Ureter (tissue), 1 donor: ENCODE measurements at places on chromosomes 7 and 10. TPM values are rescaled to one million over a fixed set of nuclear protein-coding genes. Genes with fewer than 3 reads are reported as not detected.

Gene SFRP4
- 1.9 TPM for total RNA-seq

- DNase-seq = no peak
Observed at GRCh38 chr7:107678110-107678753, 17.6 kb downstream of the SLC26A4 start.

- no peak for DNase-seq
Observed at GRCh38 chr10:15695852-15696251, 23.9 kb downstream of the ITGA8 start.

Gene INSYN2A
- total RNA-seq = 0.31 TPM

DNA sequence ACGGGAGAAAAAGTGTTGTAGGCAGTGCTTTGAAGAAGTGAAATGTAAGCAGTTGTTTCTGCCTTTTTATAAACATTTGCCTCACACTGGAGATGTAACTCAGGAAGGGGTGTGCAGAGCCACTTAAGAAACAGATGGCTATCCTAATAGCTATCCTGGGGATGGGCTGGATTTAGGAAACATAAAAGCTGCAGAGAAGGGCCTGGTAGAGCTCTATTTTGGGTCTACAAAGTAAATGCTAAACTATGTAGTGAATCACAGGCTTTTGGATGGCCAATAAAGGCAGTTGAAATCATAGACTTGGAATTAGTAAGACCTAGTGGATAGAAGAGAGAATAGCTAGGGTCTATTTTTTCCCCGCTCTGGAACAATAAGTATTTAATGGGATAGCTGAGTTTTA, 79.9 kb upstream of the AGR3 start:
- DNase-seq = no peak

GRCh38 chr7:154854836-154855235, 148.1 kb downstream of the PAXIP1 start:
- DNase-seq = no peak

Gene NANOS1
- total RNA-seq = 0.52 TPM

DNA sequence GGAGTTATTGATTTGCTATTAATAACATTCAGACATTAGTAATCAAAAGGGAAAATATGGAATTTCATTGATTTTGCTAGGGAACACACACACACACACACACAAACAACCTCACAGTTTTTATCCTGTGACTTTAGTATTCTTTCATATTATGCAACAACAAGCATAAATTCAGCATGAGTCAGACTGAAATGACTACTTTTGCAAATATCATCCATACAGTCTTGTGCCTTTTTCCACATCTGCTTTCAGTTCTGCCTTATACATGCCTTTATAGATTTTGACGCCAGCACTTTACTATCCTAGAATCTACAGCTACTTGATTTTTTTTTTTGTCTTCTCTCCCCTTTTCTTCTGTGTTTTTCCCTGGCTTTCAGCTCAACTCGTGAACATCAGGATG, 975.8 kb upstream of the LRRTM3 start:
- no peak for DNase-seq

Gene LHPP
- 37.9 TPM for total RNA-seq

DNA sequence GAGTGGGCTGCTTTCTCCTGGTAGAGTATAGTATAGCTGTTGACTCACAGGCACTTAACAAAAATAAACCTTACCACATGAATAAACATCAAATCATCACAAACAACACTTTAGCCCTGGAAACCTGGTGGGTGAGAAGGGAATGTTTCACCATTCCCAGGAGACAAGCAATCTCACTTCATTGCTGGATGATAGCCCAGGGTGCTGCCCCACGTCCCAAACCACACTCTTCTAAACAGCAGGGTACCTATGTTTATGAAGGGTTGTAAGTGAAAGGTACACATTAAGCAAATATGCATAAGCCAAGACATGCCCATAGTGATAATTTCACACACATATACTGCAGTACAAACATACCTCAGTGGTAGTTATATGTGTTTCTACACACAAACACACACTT, 276.2 kb downstream of the FGFR2 start:
- no peak for DNase-seq

GRCh38 chr10:29141761-29142160, 147.1 kb upstream of the LYZL1 start:
- no peak for DNase-seq

DNA sequence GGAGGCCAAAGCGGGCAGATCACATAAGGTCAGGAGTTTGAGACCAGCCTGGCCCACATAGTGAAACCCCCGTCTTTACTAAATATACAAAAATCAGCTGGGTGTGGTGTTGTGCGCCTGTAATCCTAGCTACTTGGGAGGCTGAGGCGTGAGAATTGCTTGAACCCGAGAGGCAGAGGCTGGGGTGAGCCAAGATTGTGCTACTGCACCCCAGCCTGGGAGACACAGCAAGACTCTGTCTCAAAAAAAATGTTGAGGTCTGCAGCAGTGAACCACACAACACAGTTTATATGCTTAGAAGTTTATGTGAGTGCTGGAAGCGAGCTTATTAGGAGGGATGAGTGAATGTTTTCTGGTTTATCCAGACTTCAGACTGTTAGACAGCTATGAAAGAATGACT, 10.4 kb downstream of the LHPP start:
- DNase-seq = no peak

GRCh38 chr7:41738336-41738735, 35.4 kb upstream of the INHBA start:
- no peak for DNase-seq

DNA sequence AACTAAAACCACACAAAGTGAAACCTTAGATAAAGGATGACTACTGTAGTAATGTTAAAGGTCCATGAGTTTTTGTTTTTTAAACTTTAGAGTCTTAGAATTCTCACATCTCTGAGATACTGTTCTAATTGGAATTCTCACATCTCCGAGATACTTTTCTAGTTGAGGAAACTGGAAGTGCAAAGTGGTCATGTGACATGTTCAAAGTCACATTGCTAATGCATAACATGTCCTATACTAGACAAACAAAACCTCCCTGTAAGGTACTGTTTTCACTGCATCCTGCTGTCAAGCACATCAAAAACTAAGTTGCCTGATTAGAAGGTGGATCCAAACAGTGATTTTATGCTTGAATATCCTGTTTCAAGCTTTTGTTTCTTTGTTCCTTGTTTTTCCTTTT, 13.9 kb downstream of the TAX1BP1 start:
- no peak for DNase-seq

Gene DRGX
- total RNA-seq = not detected

DNA sequence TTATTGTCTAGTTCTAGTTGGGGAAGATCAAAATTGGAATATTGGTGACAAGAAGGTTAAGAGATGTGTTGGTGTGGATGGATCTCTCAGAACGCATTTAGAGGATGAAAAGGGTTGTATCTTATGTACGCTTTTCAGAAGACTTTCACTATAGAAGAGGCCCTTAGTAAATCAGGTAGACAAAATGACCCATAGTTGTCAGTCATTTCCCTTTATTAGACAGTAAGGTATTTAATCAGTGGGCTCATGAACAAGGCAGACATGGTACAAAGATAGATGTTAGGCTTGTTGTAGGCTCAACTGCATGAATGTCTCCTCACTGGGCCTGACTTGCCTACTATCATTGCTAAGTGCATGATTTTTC, 359.2 kb downstream of the PHF14 start:
- no peak for DNase-seq

GRCh38 chr7:21300692-21301091, 127.2 kb upstream of the SP4 start:
- no peak for DNase-seq

DNA sequence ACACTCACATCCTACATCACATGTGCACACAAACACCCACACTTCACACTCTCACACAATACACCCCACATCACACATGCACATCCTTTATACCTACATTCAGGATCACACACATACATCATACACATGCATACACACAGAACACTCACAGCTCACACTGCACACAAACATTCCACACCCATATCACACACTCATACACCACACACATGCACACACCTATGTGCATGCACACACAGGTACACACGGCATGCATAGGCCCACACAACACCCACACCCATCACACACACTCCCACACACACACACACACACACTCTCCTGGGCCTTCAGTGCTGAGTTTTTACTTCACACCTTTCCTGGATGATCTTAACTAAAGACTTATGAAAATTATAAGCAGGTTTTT, 220.5 kb downstream of the DNAJB6 start:
- DNase-seq = no peak

DNA sequence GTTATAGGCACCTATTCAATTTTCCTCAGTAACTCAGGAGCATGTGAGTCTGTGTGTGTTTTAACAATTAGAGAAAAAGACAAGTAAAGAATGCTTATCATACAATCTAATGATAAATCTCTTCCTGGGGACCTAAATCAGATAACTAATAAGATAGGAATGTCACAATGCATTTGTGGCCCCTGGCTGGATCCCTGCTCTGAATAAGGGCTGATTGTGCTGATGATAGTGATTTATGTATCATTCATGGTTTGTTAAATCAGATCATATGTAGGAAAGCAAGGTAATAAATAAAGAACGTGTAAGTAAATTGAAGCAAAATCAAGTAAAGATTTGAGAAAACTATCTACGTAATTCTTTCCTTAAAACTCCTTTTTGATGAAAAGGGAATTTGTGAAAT, 145.9 kb downstream of the C7orf25 start:
- no peak for DNase-seq

Gene CXCL12
- 73.1 TPM for total RNA-seq

Gene RBP3
- not detected for total RNA-seq

Gene CALCR
- total RNA-seq = 0.16 TPM

DNA sequence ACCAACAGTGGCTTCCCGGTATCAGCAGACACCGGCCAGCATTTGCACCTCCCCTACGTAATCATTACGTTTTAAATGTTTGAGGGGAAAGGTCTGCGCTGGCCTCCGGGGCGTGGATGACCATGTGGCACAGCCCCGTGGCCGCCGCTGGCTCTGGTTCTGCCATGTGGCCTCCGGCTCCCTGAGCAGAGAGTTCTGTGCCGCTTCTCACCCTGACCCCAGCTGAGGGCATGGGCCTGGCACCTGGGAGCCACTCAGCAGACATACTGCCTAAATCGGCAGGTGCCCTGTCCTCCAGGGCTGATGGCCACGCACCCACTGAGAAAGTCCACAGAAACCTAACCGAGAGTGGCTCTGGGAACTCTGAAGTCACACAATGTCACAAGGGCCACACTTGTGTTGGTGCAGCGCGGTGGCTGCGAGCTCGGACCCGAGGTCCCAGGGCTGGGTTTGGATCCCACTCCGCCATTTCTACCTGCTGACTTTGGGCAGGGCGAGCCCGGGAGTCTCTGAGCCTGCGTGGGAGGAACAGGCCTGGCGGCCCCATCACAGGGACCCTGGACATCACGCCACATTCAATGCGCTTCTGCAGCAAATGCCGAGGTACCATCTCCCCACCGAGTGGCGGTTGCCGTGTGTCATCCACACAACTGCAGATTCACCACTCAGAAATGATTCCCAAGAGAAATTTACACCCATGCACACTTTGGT, 25.3 kb downstream of the CFAP46 start:
- no peak for DNase-seq

DNA sequence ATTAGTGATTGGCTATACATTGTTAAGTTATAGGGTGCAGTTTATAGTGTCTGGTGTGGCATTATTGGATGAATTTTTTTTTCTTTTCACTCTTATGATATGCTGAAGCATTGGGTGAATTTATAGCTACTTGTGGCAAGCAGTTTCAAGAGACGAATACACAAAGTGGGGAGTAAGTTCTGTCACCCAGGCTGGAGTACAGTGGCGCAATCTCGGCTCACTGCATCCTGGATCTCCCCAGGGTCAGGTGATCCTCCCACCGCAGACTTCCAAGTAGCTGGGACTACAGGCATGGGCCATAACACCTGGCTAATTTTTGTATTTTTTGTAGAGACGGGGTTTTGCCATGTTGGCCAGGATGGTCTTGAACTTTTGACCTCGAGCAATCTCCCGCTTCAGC, 6.3 kb upstream of the SIRT1 start:
- no peak for DNase-seq

Gene GIMAP1
- 3.5 TPM for total RNA-seq

Gene ZNF37A
- total RNA-seq = 21.1 TPM

Gene PHYHIPL
- 2.4 TPM for total RNA-seq

DNA sequence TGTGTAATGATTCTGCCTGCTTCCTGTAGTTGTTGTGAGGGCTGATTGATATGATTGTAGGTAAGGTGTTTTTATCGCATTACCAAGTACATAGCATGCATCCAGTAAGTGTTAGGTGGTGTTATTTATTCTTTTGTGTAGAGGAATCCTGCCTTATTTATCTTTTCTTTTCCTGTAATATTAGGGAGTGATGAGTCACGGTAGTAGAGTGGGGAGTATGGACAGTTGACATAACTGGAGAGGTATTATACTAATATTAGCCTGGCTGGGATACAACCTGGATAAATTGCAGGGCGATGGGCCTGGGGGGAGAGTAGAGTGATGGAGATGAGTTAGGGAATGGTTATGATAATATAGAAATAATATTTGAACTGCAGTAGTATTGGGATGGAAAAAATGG, 9.8 kb downstream of the SDK1 start:
- no peak for DNase-seq

Gene UBE2D4
- 27.4 TPM for total RNA-seq

GRCh38 chr10:11135709-11136108, 118.0 kb downstream of the CELF2 start:
- no peak for DNase-seq

DNA sequence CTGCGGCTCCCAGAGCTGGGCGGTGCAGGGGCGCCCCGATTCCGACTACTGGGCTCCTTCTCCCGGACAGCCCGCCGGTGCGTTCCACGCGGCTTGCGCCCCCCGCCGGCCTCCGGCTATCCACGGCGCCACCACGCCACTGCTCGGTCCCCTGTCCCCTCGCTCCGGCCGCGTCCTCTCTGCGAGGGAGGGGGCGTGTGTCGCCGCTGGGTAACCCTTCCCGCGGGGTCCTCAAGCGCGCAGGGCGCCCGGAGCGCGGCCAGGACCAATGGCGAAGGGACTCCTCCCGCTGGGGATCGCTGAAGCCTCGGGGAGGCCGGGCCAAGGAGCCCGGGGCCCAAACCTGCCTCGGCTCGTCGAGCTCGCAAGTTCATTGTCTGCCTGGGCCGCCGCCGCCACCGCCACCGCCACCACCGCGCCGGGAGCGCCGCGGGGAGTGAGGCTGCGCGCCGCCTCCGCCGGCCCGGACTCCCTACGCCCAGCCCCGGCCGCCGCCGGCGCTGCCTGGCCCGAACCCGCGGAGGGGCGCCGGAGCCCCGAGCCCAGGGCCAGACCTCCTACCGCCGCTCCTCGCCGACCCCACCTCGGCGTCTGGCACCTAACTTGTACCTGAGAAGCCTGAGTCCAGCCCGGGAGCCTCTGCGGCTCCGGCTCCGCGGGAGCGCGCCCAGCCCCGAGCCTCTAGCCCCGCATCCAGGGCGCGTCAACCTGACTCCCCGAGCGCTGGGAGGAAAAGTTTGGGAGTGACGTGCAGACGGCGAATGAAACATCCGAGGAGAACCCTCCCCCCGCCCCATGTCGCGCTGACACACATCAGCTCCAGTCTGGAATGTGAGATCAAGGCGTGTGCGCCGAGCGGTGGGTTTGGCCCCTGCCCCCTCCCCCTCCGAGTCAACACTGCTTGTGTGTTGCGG, at the start of gene CHST15:
TSS of gene CHST15 (minus strand) at position 739 of the 914 bp plus-strand sequence. CDS start 47,386 bp downstream, outside the sequence.
- peak; percentile 53 for DNase-seq

DNA sequence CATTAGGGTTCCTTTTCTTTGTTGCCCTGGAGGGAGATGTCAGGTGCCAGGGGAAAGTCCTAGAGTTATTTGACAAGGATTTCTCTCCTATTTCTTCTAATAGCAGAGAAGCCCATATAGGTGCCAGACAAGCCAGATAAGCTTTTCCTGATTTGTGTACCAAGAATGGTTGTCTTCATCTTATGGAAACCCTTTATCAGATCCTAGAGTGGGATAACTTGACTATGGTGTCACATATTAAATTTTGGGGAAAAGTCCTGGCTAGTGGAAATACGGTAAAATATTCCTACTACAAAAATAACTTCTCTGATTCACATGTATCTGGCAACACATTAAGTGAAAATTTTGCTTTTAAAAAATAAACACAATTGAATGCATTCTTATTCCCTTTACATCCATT, 1.2 kb downstream of the OR2A12 start:
- DNase-seq = no peak

Gene HGF
- 20.9 TPM for total RNA-seq
